GM23248 (cell line): ENCODE measurements at places on chromosomes 2 and 18.

DNA sequence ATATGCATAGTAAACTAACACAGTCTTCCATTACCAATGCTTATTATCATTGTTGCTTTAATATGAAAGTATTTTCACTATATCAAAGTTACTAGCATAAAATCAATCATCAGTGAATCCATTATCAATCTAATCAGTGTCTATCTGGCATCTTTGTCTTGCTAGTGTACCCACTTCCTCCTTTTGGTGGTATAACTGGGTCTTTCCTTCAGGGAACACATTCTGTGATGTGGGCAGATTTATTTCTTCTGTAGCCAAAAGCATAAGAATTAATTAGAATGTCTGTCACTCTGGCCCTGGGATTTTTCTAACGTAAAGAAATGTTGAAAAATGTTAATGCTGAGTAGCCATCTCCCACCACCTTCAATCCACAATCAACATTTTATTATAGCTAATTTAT lies 155.8 kb upstream of the VWC2L start:
- H3K4me3 ChIP-seq = no peak overlapping the region
- no peaks in the 10 kb centered on the region for H3K4me1 ChIP-seq
- no peak for DNase-seq

DNA sequence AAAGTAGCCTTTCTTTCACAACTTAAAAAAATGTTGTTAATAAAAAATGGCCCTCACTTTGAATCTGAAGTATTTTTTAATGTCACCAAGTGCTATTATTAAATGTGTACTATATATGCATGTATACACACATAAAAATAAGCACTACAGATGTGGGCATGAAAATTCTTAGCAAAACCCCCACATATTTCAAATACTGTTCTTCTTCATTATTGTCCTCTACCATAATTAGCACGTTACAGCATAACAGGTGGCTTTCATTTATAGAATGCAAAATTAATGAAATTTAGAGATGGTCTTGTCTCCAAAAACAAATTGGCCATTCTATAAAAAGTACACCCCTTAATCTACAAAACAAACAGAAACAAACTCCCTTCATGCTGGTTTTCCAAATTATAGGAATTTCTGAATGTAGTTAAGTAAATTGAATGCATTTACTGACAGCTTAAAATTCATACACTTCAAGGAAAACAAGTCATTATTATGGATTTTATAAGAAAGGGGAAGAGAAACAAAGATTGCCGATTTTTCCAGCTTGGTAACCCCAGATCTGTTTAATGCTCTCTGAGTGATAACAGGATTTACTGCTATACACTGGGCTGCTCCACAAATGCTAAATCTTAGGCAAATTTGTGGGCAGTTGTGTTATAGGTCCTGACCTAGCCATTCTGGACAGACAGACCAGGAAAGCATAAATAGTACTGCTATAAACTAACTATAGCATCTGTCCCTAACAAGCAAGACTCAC lies 67.2 kb downstream of the SPRED2 start:
- H3K4me1 ChIP-seq = peaks cover 53% of the 10 kb centered on the region
- DNase-seq = no peak
- H3K27ac ChIP-seq = peak overlapping the region; percentile 89; the same call in 1 of the 2 replicates
- no peaks in the 10 kb centered on the region for H3K27me3 ChIP-seq
- H3K36me3 ChIP-seq = no peaks in the 10 kb centered on the region

- no peak for DNase-seq
- 0 out of 2 replicates have a peak, but pooled peaks cover 4% of the 10 kb centered on the region for H3K27me3 ChIP-seq
- H3K27ac ChIP-seq = no peak overlapping the region
- H3K4me1 ChIP-seq = no peaks in the 10 kb centered on the region
- no peak overlapping the region for H3K4me3 ChIP-seq
Observed at GRCh38 chr2:1010415-1010930, 59.8 kb downstream of the SNTG2 start.

DNA sequence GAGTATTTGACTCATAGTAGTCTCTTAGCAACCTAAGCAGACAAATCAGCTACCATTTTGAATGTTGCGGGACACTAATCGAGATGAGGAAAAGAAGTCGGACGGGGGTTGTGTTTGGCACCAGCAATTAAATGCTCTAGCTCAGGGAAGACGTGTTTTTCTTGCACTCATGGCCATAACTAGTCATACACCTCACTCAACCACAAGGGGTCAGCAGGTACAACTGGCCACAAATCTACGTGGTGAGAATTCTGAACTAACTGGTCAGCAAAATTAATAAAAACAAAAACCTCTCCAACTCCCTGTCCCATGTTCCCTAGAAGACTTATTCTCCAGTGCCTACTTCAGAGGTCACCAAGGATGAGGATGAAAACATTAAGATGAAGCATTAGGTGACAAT lies 1467.8 kb downstream of the DPP10 start:
- no peaks in the 10 kb centered on the region for H3K36me3 ChIP-seq
- no peaks in the 10 kb centered on the region for H3K27me3 ChIP-seq
- no peak overlapping the region for H3K27ac ChIP-seq
- DNase-seq = no peak
- H3K4me3 ChIP-seq = no peak overlapping the region

DNA sequence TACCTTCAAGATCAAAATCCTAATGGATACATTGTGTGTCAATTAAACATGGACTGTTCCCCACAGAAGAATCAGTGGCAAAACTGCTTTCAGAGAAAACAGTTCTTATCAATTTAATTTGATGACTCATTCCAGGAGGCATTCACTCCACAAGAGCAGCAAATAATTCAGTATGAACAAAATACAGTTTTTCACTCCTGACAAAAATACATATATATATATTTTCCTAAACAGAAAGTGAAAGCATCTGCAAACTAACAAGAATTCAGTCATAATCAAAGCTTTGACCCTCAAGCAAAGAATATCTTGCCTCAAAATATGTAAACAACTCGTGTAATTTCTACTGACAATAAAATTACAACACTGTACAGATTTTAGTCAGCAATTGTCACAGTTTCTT lies 685.1 kb upstream of the SLC8A1 start:
- no peak overlapping the region for H3K4me3 ChIP-seq
- H3K27me3 ChIP-seq = no peaks in the 10 kb centered on the region
- no peaks in the 10 kb centered on the region for H3K4me1 ChIP-seq
- peak; percentile 0 for DNase-seq

DNA sequence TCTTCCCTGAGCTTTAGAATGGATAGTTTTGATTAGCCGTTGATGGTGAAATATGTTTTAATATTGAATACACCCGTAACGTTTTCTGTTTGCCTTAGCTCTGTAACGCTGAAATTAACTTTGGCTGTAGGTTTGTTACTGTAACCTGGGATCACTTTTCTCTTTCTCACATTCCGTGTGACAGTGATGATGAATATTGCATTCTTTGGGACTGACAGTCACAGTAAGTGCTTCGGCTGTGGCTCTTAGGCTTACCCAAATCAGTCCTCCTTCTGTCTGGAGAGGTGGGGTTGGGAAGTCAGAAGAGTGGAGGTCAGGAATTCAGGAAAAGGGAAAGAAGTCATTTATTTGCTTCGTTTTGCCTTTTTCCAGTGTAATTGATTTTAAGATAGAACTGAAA lies 18.0 kb downstream of the RMC1 start:
- peak; percentile 23 for DNase-seq
- peaks cover 8% of the 10 kb centered on the region for H3K4me1 ChIP-seq
- H3K36me3 ChIP-seq = peaks cover 49% of the 10 kb centered on the region
- no peak overlapping the region for H3K4me3 ChIP-seq

GRCh38 chr2:150162241-150162942 lies 325.1 kb downstream of the RND3 start:
- no peak for DNase-seq
- no peak overlapping the region for H3K27ac ChIP-seq
- H3K4me1 ChIP-seq = peaks cover under 1% of the 10 kb centered on the region
- no peaks in the 10 kb centered on the region for H3K36me3 ChIP-seq
- H3K4me3 ChIP-seq = no peak overlapping the region

DNA sequence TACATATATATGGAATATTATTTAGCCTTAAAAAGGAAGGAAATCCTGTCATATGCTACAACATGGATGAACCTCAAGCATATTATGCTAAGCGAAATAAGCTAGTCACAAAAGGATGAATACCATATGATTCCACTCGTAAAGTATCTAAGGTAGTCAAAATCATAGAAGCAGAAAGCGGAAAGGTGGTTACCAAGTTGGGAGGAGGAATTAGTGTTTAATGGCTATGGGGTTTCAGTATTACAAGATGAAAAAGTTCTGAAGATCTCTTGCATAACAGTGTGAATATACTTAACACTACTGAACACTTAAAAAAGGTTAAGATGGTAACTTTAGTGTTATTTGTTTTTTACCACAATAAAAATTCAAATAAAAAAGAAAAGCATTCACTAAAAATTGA lies 99.0 kb downstream of the MGAT5 start:
- no peak for DNase-seq
- H3K36me3 ChIP-seq = no peaks in the 10 kb centered on the region
- no peaks in the 10 kb centered on the region for H3K27me3 ChIP-seq
- no peak overlapping the region for H3K4me3 ChIP-seq

DNA sequence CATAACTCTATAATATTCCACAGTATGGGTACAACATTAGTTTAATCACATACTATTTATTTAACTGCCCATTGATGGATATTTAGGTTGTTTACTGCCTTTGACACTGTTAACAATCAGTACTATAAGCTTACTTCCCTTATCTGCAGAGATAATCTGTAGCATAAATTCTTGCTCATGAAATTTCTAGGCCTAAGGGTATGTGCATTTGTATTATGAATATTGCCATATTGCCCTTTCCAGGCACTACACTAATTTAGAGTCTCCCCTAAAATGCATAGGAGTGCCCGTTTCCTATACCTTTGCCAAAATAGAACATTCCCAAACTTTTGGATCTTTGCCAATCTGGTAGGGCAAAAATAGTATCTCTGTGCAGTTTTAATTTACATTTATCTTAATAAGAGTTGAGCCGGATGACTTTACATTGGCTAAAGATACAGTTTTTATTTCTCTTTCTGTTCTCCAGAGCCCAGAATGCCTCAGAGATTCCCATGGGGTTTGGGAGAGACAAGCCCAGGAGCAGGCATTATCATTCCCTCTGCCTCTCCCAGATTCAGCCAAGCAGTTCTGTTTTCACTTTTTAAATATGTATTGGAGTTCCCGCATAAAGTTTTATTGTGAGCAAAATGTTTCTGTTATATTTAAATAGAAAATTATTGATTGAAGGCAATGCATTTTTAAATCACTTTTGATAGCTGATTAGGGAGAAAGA lies 102.8 kb downstream of the CAPN13 start:
- H3K27me3 ChIP-seq = no peaks in the 10 kb centered on the region
- H3K27ac ChIP-seq = no peak overlapping the region
- no peaks in the 10 kb centered on the region for H3K36me3 ChIP-seq
- H3K4me1 ChIP-seq = no peaks in the 10 kb centered on the region
- H3K4me3 ChIP-seq = no peak overlapping the region
- no peak for DNase-seq

- no peak overlapping the region for H3K27ac ChIP-seq
- no peak for DNase-seq
- H3K27me3 ChIP-seq = no peaks in the 10 kb centered on the region
- peaks cover 75% of the 10 kb centered on the region for H3K36me3 ChIP-seq
- no peaks in the 10 kb centered on the region for H3K4me1 ChIP-seq
Observed at GRCh38 chr2:171747371-171747770, 60.1 kb downstream of the DYNC1I2 start.

DNA sequence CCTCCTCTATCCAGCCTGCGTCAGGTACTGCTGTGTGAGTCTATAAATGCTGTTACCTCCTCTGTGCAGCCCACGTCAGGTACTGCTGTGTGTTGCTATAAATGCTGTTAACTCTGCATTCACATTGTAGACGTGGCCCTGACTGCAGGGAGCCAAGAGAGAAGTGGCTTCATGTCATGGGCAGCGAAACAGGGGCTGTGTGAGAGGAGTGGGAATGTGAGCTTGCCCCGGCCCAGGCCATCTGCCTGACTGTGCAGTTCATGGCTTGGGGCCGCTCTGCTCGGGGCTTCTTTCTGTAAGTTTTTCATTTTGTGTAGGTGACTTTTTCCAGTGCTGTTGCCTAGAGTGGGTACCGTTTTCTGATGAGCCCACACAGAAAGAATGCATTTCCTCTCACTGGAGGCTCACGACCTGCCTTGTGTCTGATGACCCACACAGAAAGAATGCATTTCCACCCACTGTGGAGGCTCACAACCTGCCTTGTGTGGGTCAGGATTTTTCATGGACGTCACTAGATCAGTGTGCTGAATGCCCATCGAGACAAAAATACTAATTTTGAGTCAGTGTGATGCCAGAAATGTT lies 104.5 kb downstream of the SNTG2 start:
- H3K27me3 ChIP-seq = no peaks in the 10 kb centered on the region
- peak overlapping the region; percentile 36 for H3K4me3 ChIP-seq
- peak overlapping the region; percentile 70 for H3K27ac ChIP-seq
- H3K36me3 ChIP-seq = no peaks in the 10 kb centered on the region
- peak; percentile 84 for DNase-seq

DNA sequence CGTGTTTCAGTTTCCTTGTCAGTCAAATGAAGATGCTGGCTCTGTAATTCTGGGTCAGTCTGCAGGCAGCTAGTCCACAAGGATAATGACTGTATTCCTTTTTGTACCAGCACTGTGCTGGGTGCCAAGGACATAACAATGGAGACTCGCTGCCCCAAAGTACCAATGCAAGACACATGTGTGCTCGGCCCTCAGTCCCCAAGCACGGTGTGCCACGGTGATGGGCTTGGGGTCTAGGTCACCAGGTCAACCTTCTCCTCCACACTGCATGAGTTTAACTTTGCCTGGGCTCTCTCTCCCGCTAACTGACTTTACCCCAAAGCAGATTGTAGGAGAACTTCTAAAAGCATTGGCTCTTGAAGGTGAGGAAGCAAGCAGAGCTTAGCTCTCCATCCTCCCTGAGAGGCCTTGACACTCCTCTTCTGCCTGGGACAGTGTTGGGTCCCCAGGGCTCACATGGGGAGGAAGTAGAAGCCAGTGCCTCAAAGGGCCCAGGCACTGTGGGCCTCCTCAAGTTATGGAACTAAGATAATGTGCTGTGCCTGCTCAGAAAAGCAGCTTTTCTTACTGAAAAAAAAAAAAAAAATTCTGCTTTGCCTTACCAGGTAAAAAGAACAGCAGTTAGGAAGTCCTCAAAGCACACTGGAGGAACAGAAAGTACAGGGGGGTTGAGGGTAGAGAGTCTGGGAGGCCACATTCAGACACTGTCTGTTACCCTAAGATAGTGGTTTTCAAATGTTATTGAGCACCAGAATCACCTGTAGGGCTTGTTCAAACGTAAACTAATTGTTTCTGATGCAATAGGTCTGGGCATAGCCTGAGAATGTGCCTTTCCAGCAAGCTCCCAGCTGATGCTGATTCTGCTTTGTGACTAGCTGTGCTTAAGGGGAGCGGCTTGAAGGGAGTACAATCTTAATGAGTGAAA lies 276.4 kb upstream of the CXCR4 start:
- H3K4me3 ChIP-seq = no peak overlapping the region
- H3K27me3 ChIP-seq = no peaks in the 10 kb centered on the region
- no peak for DNase-seq

GRCh38 chr18:32280911-32281310 lies 91.1 kb downstream of the MEP1B start:
- no peaks in the 10 kb centered on the region for H3K27me3 ChIP-seq
- DNase-seq = no peak
- no peak overlapping the region for H3K27ac ChIP-seq
- H3K4me3 ChIP-seq = no peak overlapping the region
- H3K36me3 ChIP-seq = no peaks in the 10 kb centered on the region
- H3K4me1 ChIP-seq = no peaks in the 10 kb centered on the region
